ENCODE measurements at places on chromosomes 13 and 19.

DNA sequence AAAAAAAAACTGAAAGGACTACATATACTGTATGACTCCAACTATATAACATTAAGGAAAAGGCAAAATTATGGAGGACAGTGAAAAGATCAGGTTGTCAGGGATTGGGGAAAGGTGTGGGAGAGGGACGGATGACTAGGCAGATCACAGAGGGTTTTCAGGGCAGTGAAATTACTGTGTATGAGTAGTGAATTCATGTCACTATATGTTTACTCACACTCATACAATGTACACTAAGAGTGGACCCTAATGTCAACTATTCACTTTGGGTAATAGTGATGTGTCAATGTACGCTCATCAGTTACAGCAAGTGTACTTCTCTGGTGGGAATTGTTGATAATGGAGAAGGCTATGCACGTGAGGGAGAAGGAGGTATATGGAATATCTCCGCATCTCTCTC is 144.3 kb downstream of the ITGBL1 start:
- peaks cover 10% of the 10 kb centered on the region for H3K27me3 ChIP-seq
- no peaks in the 10 kb centered on the region for H3K36me3 ChIP-seq
- H3K4me1 ChIP-seq: no peaks in the 10 kb centered on the region
- no peak overlapping the region for H3K4me3 ChIP-seq
- H3K27ac ChIP-seq: no peak overlapping the region

DNA sequence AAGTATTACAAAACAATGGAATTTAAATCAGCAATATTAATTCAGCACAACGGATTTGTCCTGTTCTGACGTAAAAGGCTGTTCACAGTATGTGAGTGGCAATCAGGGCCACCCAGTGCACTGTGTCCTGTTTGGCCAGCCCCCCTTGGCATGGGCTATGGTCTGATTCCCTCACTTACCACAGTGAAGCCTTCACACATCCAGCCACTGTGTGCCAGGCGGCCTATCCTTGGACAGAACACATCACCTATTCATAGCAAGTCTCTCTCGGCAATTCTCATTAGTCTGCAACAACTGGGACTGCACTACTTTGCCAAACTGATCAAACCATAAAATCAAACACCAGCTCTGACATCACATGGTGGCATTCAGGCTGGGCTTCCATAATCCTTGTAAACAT is 221.5 kb upstream of the TSHZ3 start:
- peaks cover 7% of the 10 kb centered on the region for H3K27me3 ChIP-seq
- no peak overlapping the region for H3K27ac ChIP-seq
- no peaks in the 10 kb centered on the region for H3K36me3 ChIP-seq
- no peak overlapping the region for H3K4me3 ChIP-seq

DNA sequence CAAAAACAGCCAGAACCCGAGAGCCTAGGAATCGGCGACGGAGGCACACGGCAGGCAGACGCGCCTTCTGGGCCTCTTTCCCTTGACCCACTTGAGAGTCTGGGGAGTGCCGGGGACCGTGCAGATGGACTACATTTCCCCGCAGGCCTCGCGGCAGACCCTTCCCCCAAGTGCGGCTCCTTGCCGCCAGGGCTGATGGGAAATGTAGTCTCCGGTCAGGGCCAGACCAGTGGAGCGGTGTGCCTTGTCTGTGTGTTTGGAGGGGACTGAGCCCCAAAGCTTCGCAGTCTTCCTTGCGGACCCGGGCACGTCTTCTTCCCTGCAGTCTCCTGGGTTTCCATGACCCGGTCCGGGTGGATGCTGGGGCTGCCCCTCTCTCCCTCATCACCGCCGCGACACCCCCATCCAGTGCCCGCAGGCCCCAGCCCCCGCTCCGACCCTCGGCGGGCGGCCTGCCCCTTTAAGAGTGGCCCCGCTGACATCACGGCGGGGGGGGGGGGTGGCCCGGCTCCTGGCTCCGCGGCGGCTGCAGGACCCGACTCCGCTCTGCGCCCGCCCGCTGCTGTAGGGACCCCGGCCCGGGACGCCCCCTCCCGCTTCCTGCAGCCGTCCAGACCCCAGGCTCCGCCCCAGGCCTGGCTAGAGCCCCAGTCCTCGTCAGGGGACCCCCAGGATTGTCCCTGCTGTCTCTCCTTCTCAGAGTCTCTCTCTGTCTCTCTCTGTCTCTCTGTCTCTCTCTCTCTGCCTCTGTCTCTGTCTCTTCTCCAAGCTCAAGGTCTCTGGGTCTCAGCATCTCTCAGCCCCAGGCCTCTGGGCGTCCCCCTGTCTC is 758 bp upstream of the CACNG7 start:
- peaks cover 5% of the 10 kb centered on the region for H3K36me3 ChIP-seq
- peak overlapping the region; percentile 78 for H3K4me3 ChIP-seq
- peaks cover 76% of the 10 kb centered on the region for H3K27me3 ChIP-seq
- DNase-seq: no peak
- H3K4me1 ChIP-seq: peaks cover 31% of the 10 kb centered on the region

DNA sequence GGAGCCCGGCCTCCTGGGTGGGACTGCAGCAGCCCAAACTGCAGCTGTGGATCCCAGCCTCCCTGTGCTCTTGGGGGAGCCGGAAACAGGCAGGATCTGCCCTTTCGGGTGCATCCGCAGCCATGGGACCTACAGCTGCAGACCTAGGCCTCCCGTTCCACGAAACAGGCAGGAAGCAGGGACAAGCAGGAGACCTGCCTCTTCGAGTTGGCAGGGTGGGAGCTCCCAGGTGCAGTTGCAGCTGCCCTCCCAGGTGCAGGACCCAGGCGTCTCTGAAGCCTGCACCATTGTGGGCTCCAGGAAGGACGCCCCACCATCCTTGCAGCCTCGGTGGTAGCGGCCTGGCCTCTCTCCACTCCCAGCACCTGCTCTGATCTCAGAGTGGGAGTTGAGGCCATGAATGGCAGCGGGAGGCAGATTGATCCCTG is 189.0 kb upstream of the KLHL1 start:
- H3K4me3 ChIP-seq: no peak overlapping the region
- no peak for DNase-seq
- H3K27me3 ChIP-seq: no peaks in the 10 kb centered on the region
- no peak overlapping the region for H3K27ac ChIP-seq

DNA sequence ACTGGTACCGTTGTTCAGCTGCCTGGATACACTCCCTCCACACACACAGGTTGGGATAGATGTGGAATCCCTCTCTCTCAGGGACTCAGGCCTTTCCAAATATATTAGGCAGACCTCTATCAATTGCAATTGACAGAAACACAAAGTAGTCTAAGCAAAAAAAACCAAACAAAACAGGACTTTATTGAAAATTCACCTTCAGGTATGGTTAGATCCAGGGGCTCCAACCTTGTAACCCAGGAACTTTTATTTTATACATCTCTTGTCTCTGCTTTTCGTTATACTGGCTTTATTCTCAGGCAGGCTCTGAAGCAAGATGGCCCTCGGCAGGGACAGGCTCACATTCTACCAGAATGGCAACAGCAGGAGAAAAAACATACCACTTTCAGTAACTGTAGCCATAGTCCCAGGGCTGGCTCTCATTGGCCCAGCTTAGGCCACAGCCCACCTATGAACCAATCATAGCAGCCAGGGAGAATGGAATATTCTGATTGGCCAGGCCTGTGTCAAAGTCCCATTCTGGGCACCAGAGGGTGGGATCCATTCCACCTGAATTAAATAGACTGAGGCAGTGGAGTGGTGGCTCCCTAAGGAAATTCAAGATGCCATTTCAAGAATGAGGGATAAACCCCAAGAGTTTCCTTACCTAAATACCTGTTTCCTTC is 13.1 kb upstream of the CEACAM19 start:
- H3K27me3 ChIP-seq: no peaks in the 10 kb centered on the region
- no peak for DNase-seq
- peaks cover 6% of the 10 kb centered on the region for H3K4me1 ChIP-seq
- no peak overlapping the region for H3K4me3 ChIP-seq

DNA sequence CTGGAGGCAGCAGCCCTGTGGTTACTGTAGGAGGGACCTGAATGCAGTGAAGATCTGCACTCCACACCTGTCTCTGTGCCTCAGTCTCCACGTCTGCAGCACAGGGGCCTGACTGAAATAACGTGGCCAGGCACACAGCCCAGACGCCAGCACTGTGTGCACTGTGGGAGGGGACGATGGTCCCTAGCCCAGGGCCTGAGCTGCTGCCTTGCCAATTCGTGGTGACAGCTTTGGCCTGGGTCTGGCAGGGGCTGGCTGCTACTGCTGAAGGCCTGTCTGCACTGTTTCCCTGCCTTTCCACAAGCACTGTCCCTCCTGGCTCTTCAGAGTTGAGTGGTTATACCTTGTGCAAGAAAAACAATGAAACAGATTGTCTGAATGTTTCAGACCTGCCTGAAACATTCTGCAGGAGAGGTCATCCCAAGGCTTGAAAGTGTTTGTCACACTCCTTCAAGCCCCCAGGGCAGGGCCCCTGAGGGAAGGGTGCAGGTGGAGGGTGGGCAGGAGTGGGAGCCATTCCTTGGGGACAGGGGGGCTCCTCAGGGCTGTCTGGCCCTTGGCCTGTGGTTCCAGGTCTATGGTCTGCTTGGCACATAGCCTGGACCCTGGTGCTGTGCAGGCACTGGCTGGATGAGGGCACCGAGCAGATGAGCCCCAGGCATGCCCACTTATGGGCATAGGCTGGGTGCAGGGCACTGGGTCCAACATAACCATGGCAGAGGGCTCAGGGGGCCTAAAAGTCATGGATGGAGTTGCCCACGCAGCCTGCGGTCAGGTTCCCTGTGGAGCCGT is 38.7 kb upstream of the LDLR start:
- DNase-seq: no peak
- H3K4me3 ChIP-seq: no peak overlapping the region
- H3K27me3 ChIP-seq: no peaks in the 10 kb centered on the region
- peaks cover 13% of the 10 kb centered on the region for H3K4me1 ChIP-seq
- no peak overlapping the region for H3K27ac ChIP-seq

DNA sequence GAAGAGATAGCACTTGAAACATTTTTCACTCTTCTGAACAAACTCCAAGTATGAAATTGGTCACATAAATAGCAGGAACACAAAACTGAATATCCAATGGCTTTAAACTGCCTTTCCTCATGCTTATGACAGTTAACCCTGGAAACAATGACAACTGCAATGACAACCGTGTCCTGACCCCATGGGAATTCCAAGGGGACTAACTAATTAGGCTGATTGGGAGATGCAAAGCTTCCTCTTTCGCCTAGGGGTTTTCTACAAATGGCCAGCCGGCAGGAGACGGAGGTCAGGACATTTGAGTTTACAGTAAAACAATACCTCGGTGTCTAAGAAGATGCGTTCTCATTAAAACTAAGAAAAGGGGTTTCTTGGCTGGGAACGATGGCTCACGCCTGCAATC is 53.0 kb upstream of the URAD start:
- H3K4me1 ChIP-seq: no peaks in the 10 kb centered on the region
- H3K36me3 ChIP-seq: no peaks in the 10 kb centered on the region
- DNase-seq: no peak

DNA sequence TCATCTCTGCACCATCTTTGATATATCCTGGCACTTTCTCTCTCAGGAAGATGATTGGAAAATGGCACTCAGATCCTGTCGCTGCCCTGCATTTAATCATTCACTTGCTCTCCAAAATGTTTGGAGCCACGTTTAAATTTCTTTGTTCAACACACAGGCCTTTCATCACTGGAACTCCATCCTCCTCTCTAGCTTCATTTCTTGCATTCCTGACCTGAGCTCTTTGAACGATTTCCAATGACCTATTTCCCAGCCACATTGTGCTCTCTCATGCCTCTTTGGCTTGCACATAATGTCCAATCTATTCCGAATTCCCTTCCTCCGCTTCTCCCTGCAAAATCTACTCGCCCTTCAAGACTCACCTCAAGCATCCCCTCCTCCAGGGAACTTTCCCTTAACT is 287.4 kb upstream of the NBEA start:
- H3K4me1 ChIP-seq: no peaks in the 10 kb centered on the region
- no peak overlapping the region for H3K27ac ChIP-seq
- no peaks in the 10 kb centered on the region for H3K27me3 ChIP-seq

DNA sequence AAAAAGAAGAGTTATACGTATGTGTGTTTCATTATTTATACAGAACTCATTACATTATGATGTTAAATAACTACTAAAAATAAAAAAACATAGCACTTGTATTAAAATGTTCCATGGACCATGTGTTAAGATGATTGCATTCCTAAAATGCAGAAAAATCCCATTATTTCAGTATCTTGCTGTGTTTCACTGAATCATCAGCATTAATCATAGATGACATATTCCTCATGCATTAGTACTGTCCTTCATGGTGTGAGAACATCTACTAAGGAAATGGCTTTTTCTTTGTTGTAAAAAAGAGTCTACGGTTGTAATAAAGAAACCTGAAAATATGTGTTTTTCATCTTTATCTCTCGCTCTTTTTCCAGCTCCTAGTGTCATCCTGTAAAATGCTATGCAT is 416.5 kb downstream of the FGF14 start:
- H3K36me3 ChIP-seq: no peaks in the 10 kb centered on the region
- H3K4me1 ChIP-seq: no peaks in the 10 kb centered on the region
- H3K27me3 ChIP-seq: no peaks in the 10 kb centered on the region

DNA sequence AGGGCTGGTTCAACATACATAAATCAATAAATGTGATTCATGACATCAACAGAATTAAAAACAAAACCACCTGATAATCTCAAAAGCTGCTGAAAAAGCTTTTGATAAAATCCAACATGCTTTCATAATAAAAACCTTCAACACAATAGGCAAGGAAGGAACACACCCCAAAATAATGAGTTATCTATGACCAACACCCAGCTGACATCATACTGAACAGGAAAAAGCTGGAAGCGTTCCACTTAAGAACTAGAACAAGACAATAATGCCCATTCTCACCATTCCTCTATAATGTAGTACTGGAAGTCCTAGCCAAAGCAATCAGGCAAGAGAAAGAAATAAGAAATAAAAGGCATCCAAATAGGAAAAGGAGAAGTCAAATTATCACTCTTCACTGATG is 116.2 kb upstream of the FREM2 start:
- no peak for DNase-seq
- H3K4me1 ChIP-seq: no peaks in the 10 kb centered on the region
- H3K27ac ChIP-seq: no peak overlapping the region
- H3K36me3 ChIP-seq: peaks cover 6% of the 10 kb centered on the region

DNA sequence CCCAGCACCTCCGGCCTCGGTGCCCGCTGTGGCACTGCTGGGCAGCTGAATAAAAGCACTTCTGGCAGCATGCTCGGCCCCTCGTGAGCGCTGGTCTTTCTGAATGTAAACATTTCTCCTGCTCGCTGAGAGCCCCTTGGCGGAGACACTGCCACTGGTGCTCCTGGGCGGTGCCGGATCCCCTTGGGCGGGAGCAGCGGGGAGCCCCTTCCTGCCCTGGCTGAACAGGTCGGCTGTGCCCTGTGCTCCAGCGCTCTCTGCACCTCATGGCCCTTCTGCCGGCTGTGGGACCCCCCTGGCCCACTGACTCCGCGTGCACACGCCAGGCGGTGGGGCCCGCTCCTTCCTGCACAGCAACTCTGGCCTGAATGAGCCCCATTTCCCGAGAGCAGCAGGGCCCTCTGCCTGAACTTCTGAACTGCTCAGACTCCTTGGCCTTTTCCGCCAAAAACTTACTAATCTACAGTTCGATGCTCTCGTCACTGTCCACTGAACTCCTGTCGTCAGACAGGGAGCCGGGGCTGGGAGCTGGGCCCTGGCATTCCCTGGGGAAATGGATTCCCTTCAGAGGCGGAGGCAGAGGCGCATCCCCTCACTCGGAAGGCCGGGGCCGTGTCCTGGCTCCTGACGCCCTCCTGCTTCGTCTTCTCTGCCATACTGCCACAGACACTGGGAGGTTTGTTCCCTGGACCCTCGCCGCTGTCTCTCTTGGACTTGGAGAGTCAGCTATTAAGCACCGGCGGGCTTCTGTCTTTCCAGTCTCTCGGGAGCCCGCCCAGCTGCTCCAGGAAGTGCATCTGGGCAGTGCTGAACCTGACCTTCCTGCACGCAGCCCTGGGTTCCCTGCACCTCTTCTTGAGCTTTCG is 14.2 kb downstream of the RB1 start:
- peak overlapping the region; percentile 69 for H3K27ac ChIP-seq
- DNase-seq: no peak
- H3K36me3 ChIP-seq: peaks cover 22% of the 10 kb centered on the region
- H3K4me3 ChIP-seq: peak overlapping the region; percentile 94
- H3K4me1 ChIP-seq: peaks cover 37% of the 10 kb centered on the region
